ENCODE measurements at places on chromosomes 16 and 17. TPM values are rescaled to one million over a fixed set of nuclear protein-coding genes. Genes with fewer than 3 reads are reported as not detected.

- DNase-seq, result no peak
These were observed 17.4 kb upstream of the ZNF469 start for GRCh38 chr16:88365244-88365865.

- DNase-seq, result no peak
These were observed 91.8 kb downstream of the YPEL2 start for GRCh38 chr17:59423137-59423724.

DNA sequence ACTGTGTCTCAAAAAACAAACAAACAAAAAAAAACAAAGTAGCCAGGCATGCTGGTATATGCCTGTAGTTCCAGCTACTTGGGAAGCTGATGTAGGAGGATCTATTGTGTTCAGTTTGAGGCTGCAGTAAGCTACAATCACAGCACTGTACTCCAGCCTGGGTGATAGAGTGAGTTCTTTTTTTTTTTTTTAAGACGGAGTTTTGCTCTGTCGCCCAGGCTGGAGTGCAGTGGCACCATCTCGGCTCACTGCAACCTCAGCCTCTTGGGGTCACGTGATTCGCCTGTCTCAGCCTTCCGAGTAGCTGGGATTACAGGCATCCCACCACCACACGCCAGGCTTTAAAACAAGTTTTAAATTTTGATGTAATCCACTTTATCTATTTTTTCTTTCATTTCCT is 80.2 kb upstream of the STAC2 start:
- no peak for DNase-seq

DNA sequence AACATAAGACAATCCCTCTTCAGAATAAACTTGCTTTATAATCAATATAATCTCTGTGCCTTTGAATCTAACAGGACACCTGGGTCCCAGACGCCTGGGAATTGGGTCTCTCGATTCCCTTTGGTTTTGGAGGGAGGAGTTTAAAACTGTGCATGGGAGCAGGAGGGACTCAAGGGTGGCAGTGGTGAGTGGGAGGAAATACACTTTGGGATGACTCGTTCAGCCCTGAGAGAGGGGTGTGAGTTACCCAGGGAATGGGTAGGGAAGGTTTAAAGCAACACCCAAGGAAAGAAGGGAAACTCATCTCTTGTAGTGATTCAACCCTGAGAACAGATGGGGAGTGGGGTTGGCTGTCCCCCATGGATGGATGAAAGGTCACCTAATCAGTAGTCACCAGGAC is 1.6 kb downstream of the RANGRF start:
- DNase-seq, result no peak

DNA sequence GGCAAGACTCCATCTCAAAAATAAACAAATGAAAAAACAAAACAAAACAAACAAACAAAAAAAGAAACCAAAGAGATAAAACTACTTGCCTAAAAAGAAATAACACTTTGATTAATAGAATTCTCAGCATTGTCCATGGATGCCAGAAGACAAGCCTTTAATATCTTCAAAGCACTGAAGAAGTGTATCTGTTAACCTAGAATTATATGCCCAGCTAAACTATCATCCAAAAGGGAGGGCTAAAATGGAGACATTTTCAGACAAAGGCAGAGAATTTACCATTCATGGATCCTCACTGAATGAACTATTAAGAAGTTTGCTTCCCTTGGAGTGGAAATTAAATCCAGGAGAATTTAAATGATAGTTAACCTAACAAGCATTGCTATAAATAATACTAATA is 130.1 kb upstream of the SEC14L1 start:
- no peak for DNase-seq

- DNase-seq, result no peak
These were observed 814 bp upstream of the RUNDC3A start for GRCh38 chr17:44307387-44308186.

GIT1 gene
- 42.2 TPM for polyA plus RNA-seq
